ENCODE measurements at places on chromosomes 6 and 20. TPM values are rescaled to one million over a fixed set of nuclear protein-coding genes. Genes with fewer than 3 reads are reported as not detected.
A peak's percentile ranks its signal among the peaks of the same experiment; 100 is the strongest.

EYS gene
- total RNA-seq = not detected

NOTCH4 gene
- 78.7 TPM for total RNA-seq

GRCh38 chr20:33835615-33836172 is 24.5 kb downstream of the CHMP4B start:
- no peak for DNase-seq

GRCh38 chr6:37535759-37536490 is 36.2 kb upstream of the CCDC167 start:
- DNase-seq = no peak

- DNase-seq = no peak
These were observed 87.8 kb downstream of the BMP7 start for GRCh38 chr20:57178582-57179111.

DNA sequence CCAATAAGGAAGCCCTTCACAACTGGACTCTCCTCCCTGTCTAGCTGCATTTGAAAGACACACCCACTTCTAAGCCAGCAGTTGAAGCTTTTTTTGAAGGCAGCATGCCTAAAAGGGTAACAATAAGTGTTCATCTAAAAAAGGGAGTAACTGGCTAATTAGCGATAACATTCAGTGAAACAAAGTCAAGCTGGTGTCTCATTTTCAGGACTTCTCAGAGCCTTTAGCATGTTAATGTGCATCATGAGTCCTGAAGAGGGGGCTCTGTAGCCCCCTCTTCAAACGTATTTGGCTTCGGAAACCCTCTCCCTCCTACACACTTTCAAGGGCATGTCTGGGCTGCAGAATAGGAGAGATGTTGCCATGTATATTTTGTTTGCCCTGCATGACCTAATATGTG is 28.1 kb downstream of the SLC22A23 start:
- no peak for DNase-seq

DNA sequence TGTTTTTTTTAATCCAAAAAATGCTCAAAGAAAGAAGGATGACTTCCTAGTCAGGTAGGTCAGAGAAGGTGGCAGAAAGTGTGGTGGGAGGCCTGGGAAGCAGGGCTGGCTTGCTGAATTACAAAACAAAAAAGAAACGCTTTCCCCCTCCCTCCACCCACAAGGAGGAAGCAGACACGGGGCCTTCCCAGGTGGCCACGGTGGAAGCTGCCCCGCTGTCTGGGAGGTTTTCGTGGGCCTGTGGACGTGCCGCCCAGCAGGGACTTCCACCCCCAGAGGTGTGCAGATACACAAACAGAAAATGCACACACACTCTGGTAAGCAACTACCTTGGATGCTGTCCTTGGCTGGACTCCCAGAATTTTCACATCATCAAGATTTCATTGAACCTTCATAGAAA is 198.2 kb upstream of the CDH4 start:
- DNase-seq = no peak

DNA sequence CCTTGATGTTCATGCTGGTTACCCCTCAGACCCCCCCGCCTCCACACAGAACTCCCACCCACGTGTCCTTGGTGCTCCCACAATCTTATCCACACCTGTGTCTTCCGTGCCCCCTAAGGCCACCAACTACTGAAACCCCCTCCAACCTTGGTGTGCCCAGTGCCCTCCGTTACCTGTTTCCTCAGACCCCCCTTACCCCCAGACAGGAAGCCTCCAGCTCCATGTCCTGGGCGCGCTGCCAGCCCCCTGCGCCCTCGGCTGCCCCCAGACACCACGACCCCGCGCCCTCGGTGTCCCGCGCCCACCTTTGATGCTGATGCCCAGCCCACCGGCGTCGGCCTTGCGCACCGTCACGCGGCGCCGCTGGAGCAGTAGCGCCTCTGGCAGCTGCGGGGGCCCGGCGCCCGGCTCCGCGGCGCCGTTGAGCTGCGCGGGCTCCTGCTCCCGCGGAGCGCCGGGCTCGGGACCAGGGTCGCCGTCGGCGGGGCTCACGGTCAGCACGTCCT is 504 bp downstream of the SNTA1 start:
- DNase-seq = peak; percentile 75
